Smooth muscle cell of bladder (primary cell): ENCODE measurements at places on chromosomes 1 and 21. TPM values are rescaled to one million over a fixed set of nuclear protein-coding genes. Genes with fewer than 3 reads are reported as not detected.

Gene HIPK1
- total RNA-seq: 16.2 and 17.7 TPM in 2 replicates

Gene ADAM30
- not detected in 2 replicates for total RNA-seq

Gene THEM5
- total RNA-seq: not detected in 2 replicates

Gene TMEM200B
- 10.1 and 13.4 TPM in 2 replicates for total RNA-seq
